ENCODE measurements at places on chromosomes 7 and 10.

- DNase-seq: no peak
Measured at GRCh38 chr7:155568842-155569494, 22.6 kb upstream of the CNPY1 start.

GRCh38 chr10:116271593-116272439 lies 1.2 kb downstream of the GFRA1 start:
- DNase-seq: peak; percentile 28

- DNase-seq: no peak
Measured at GRCh38 chr10:80131499-80131901, 1.0 kb upstream of the PLAC9 start.

DNA sequence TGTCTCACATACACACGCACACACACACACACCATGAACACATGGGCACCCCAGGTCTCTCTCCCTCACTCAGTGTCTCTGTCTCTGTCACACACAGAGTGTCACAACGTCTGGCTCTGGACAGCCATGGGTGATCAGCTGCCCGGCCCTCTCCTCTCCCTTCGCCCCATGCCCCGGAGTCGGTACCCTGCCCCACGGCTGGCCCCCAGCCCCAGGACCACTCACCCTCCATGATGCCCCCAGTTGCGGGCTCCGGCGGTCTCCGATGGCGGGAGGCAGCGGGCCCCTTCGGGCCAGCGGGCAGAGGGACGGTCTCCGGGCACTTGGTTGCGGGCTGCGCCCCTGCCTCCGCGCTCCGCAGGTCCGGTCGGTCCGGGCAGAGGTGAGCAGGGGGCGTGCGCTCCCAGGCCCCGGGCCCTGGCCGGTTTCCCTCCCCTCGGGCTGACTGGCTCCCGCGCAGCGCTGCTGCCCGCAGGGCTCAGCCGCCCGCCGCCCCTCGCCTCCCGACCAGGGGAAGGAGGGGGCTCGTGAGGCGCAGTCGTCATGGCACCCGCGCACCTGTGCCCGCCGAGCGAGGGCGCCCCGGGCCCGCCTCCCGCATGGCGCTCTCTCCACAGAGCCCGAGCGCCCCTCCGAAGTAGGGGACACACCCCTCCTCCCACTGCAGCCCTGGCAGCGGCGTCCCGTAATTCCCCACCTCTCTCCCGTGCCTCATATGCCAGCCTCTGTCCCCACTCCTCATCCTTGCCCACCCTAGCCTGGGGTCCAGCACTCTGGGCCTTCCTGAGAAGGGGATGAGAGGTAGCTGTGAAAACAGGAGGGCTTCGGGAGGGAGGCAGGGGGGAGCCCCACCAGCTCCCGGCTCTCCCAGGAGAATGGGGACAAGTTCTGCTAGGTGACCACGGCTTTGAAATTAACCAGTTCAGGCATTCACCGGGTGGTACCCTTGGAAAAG lies at the start of gene NPFFR1:
TSS of gene NPFFR1 (minus strand) at position 560 of the 955 bp plus-strand sequence. CDS start at position 232, 328 bp downstream.
- no peak for DNase-seq

GRCh38 chr7:74657692-74658177 lies at the start of gene GTF2I:
GTF2I (plus strand) TSS chr7:74657718; CDS start chr7:74689129, 31,411 bp downstream.
- DNase-seq: no peak

DNA sequence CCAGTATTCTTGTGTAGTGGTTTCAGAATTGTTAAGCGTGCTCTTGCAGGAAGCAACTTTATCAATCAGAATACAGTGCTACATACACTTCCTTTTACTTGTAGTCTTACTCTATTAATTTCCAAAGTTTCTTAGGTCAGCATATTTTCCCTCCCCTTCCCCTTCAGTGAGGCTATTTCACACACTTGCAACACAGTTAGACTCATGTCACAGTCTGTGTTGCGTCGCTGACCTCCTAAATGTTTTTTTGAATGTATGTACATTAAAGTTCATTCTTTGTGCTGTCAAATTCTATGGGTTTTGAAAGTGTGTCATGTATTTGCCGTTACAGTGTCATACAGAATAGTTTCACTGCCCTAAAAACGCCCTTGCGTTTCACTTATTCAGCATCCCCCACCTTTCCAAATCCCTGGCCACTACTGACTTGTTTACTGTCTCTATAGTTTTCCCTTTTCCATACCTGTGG lies 5.4 kb upstream of the HKDC1 start:
- DNase-seq: no peak

DNA sequence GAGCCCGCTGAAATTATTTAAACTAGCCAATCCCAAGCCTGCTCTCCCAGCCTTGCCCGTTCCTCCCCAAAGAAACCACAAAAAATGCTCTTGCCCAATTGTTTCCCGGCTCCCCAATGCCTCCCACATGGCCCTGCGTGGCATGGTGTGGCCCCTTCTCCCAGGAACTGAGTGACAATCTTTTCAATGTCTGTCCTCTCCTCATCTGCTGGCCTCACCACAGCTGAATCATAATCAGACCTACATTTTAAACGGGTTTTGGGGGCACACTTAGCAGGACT lies 201.5 kb downstream of the PRPF18 start:
- DNase-seq: no peak

DNA sequence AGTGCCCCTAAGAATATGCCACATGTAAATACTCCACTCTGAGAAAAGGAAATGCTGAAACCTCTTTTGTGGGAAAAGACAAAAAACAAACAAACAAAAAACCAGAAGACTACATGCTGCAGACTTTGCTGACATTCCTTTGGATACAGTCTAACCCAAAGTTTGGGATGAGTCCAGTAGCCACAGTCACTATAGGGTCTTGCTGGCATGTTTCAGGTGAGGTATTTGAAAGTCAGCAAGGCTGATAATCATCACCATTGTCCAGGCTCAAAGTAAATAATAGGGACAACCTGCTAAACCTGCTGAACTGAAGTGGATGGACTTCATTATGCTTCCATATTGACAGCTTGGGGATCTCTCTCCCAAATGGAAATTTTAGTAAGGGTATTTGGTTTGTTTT lies 1087.0 kb upstream of the LRRTM3 start:
- DNase-seq: no peak

GRCh38 chr7:92504563-92504962 lies 23.8 kb downstream of the PEX1 start:
- DNase-seq: no peak

DNA sequence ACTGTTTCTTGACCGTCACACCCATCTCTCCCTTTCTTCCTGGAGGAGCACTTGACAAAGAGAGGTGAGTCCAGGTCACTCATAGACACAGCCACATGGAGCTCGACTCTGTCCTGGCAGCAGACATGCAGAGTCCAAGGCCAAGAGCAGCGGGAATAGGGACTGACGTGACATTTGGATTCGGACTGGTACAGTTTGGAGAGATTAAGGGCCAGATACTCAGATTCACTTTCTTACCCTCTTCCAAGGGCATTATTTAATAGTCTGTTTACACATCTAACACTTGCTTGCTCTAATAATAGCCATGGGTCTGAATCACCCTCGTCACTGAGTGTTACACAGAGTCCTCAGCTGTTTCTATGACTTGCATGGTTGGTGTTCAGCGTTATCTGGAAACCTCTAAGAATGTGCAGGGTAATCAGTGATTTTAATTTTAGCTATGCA lies 39.2 kb upstream of the OTUD1 start:
- DNase-seq: peak; percentile 23

- no peak for DNase-seq
Measured at GRCh38 chr7:35522697-35523096, 172.2 kb downstream of the HERPUD2 start.

DNA sequence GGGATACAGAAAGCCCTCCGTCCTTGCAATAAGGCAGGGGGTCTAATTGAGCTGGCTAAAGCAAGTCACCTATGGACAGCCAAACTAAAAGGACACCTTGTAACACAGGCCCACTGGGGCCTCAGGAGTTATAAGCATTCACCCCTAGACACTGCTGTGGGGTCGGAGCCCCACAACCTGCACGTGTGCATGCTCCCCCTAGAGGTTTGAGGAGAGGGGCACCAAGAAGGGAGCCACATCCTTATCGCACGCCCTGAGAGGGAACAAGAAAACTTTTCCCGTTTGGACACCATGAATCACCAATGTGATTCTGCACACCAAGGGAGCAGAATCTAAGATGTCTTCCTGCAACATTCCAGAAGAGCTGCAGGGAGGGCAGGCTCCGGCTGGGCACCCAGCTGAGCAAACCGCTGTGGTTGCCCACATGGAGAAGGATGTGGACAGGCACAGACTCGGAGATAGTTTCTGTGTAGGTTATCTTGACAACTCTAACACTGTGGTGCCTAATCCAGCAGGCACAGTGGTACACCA lies 17.7 kb upstream of the TARP start:
- DNase-seq: no peak

GRCh38 chr10:70586348-70586930 lies 16.1 kb downstream of the PRF1 start:
- no peak for DNase-seq

DNA sequence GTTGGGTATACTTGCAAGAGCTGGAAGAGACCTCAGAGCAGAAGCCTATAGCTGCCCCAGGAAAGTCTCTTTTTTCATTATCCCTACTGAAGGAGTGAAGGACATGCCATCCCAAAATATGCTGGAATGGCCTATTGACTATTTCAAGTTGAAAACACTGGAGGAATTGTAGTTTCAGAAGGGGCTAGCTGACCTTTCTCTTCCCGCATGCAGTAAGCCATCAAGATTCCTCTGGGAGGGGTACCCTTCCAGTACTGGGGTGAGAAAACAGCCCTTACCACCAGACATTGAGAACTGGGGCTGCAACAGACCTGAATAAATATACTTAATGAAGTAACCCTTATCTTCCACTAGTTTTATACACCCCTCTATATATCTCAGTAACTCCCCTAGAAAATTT lies 41.7 kb downstream of the CHCHD3 start:
- DNase-seq: no peak

- DNase-seq: no peak
Measured at GRCh38 chr7:47574482-47575329, 7.2 kb downstream of the TNS3 start.

GRCh38 chr7:157431173-157431950 lies 94.6 kb downstream of the DNAJB6 start:
- no peak for DNase-seq

DNA sequence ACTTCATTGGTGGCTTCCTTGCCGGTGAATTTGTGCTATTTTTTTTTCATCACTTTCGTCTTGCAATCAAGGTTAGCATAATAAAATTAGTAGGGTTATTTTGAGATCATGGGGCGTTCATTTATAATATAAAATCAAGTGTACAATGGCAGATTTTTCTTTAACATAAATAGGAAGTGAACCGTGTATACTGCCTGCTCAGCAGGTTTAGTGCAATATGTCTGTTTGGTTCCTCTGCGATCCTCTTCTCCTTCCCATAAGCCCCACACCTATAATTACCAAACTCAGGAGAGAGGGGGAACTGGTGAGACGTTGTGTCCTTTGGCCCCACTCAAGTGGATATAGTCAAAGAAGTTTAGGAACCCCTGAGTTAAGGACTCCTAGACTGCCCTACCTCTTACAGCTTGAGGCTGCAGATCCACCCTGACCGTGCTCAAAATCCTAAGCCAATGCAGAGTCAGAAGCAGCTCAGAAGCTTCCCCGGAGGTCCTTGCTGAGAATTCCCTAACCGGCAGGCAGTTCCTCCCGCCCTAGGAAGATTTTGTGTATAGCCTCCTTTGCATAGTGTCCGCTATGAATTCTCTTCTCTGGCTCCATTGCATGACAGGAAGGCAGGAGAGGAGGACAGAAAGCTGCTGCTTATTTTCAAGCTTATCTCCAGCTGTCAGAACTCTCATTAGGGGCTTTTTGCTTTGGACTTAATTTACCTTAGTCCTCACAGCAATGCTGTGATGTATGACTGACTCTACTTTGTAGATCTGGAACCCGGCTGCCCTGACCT lies 41.5 kb downstream of the PYROXD2 start:
- DNase-seq: no peak

DNA sequence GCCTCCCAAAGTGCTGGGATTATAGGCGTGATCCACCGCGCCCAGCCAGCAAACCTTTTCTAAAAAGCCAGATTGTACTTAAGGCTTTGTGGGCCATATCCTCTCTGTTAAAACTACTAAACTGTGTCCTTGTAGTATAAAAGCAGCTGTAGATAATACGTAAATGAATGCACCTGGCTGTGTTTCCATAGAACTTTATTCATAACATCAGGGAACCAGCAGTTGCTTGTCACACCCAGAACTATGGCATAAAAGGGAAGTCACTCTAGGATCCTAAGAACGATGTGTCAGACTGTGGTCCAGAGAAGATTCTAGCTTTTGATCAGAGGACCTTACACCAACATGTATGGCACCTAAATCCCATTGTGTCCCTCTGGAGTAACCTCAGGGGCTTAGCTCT lies 63.0 kb downstream of the DENND2A start:
- no peak for DNase-seq

- no peak for DNase-seq
Measured at GRCh38 chr7:831596-832166, 595 bp upstream of the SUN1 start.

DNA sequence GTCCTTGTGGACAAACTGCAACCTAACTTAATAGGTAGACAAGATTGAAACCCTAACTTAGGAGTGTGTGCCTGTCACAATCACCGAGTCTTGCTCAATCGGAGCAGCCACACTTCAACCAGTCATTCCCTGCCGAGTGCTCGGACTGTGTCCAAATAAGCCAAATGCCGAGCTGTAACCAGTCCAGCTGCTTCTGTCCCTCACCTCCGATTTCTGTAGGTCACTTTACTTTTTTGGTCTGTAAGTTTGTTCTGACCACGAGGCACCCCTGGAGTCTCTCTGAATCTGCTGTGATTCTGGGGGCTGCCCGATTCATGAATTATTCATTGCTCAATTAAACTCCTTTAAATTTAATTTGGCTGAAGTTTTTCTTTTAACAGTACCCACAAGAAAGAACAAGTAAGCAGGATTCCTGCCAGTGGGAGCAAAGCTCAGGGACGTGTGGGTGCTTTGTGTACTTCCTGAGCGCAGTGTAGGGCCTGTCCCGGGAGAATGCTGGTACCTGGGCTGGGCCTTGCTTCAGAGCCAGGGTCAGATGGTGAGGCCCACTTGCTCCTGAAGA lies 140.1 kb downstream of the ACTR3B start:
- no peak for DNase-seq

GRCh38 chr10:13257621-13258140 lies 23.5 kb upstream of the UCMA start:
- DNase-seq: no peak

DNA sequence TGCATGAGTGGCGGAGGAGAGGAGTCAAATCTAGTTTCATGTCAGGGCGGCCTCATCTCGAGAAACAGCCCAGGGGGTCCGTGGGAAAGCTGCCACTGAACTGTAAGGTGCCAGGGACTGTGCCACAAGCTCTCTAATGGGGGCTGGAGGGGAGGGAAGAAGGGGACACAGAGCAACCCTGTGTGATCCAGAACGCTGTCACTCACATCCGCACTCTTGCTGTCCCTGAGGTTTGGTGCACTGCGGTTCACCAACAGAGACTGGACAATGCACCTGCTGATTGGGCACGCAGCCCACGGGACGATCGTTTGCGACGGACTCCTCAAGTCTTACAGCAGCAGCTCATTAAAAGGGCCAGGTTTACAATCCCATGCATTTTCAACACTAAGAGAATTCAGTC lies 47.7 kb downstream of the AMZ1 start:
- DNase-seq: no peak

DNA sequence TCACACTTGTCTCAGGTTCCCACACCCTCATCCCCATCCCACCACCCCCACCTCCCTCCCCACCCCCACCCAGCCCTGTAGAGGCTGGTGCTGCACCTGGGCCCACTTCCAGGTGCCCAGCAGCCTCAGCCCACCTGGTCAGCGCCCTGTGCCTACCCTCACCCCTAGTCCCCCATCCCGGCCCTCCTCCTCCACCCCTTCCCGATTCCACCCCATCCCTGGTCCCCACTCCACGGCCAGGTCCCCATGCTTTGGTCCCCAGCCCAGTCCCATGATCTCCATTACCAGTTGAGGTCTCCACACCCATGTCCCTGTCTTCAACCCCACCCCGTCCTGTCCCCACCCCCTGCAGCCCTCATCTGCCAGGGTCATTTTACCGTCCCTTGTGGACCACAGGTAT lies 24.6 kb upstream of the CNPY1 start:
- no peak for DNase-seq

- DNase-seq: no peak
Measured at GRCh38 chr10:106577756-106578155, 586.8 kb downstream of the SORCS1 start.
